Regular cardiac myocyte (primary cell): ENCODE measurements at places on chromosomes 6 and 20. TPM values are rescaled to one million over a fixed set of nuclear protein-coding genes. Genes with fewer than 3 reads are reported as not detected.

The EEF1A2 gene
- 0.38 and 5.4 TPM in 2 replicates for total RNA-seq

The GNAS-AS1 gene
- 0.58 and 1.1 TPM in 2 replicates for total RNA-seq

The MRAP2 gene
- 1.7 and 3.7 TPM in 2 replicates for total RNA-seq

The SLC4A11 gene
- 0.38 and 0.85 TPM in 2 replicates for total RNA-seq

The MYBL2 gene
- 0.56 and 20.1 TPM in 2 replicates for total RNA-seq

The CRISP3 gene
- total RNA-seq, result not detected in 2 replicates

The STX16 gene
- 37.2 and 47.7 TPM in 2 replicates for total RNA-seq

The PDYN gene
- total RNA-seq, result not detected in 2 replicates

The PDE10A gene
- total RNA-seq, result 18.4 and 32.4 TPM in 2 replicates

The TSPO2 gene
- total RNA-seq, result not detected in 2 replicates

The GPX5 gene
- not detected in 2 replicates for total RNA-seq

The KIF25 gene
- total RNA-seq, result 0.38 and 2.0 TPM in 2 replicates

The LY6G5B gene
- total RNA-seq, result 2.0 and 2.3 TPM in 2 replicates

The KHDRBS2 gene
- not detected in 2 replicates for total RNA-seq

The LPA gene
- under 0.01 TPM in 1 of 2 replicates, not detected in the other for total RNA-seq

The ZMYND8 gene
- 11.3 and 16.5 TPM in 2 replicates for total RNA-seq

The LCA5 gene
- total RNA-seq, result 4.4 and 7.9 TPM in 2 replicates

The SSTR4 gene
- total RNA-seq, result not detected in 2 replicates

The RSPH4A gene
- under 0.01 and 0.19 TPM in 2 replicates for total RNA-seq

The IL20RA gene
- total RNA-seq, result under 0.01 and 0.28 TPM in 2 replicates

The BHLHE23 gene
- total RNA-seq, result not detected in 2 replicates

The ELOVL2 gene
- total RNA-seq, result 0.38 and 2.8 TPM in 2 replicates

The NR2E1 gene
- not detected in 2 replicates for total RNA-seq

The SPATS1 gene
- total RNA-seq, result not detected in 2 replicates

The CD109 gene
- 5.8 and 12.4 TPM in 2 replicates for total RNA-seq

The VARS2 gene
- 14.4 and 16.5 TPM in 2 replicates for total RNA-seq

The SNX21 gene
- total RNA-seq, result 33.4 and 44.0 TPM in 2 replicates
